ENCODE measurements at places on chromosomes 16 and 17.
A peak's percentile ranks its signal among the peaks of the same experiment; 100 is the strongest.

- DNase-seq, result no peak
Observed at GRCh38 chr16:12685806-12686205, 117.9 kb downstream of the CPPED1 start.

GRCh38 chr17:35081638-35082037 is 18.1 kb upstream of the RFFL start:
- no peak for DNase-seq

DNA sequence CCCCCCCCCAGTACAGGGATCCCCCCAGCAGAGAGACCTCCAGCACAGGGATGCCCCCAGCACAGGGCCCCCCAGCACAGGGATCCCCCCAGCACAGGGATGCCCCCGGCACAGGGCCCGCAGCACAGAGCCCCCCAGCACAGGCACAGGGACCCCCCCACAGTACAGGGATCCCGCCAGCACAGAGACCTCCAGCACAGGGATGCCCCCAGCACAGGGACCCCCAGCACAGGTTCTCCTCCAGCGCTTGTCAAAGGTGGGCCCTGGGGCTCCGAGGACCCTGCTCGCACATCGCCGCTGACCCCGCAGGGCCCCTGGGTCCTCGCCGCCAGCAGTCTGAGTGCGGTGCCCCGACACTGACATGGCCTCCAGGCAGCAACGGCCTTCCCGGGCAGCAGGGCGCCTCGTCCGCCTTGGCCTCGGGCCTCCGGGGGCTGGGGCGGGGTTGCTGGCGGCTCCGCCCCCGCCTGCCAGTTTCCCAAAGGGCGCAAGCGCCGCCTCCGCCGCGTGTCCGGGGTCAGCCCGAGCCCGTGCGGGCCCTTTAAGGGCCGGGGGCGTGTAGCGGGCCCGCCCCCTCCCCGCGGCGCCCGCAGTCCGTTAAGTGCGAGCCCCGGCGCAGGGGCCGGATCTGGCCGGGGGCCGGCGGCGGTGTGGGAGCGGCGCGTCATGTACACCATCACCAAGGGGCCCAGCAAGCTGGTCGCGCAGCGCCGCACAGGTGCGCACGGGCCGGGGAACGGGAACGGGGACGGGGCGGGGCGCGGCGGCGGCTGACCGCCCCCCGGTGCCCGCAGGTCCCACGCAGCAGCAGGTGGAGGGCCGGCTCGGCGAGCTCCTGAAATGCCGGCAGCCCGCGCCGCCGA is at the start of gene MCRIP2:
MCRIP2 (plus strand) TSS at position 503 of the 863 bp plus-strand sequence; CDS start at position 667, 164 bp downstream.
- DNase-seq, result peak; percentile 93

DNA sequence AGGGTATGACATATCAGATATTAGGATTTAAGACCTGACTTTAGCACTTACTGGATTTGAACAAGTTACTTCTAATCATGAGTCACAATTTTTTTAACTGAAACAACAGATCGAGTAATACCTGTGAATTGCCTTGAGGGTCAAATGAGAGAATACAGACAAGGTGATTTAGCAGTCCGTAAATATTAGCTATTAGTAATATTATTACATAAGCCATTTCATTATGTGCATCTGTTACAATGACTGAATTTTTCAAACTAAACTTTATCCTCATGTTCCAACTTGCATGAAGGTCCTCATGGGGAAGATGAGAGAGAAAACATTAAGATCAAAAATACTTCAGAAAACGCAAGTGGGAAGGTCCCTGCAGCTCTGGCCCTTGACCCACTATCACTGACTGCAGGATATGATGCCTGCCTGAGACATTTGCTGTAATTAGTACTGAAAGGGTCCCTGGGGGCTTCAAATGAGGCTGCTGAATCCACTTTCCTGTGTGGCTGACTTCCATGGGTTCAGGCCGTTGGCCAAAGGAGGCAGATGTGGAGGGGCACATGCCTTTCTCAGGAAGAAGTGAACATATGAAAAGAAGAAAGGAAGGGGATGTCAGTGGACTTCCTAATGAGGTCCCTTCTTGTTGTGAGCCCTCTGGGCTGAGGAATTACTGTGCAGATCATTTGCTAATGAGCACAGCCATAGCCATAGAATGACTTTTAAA is 441.7 kb downstream of the CDH11 start:
- DNase-seq, result no peak

DNA sequence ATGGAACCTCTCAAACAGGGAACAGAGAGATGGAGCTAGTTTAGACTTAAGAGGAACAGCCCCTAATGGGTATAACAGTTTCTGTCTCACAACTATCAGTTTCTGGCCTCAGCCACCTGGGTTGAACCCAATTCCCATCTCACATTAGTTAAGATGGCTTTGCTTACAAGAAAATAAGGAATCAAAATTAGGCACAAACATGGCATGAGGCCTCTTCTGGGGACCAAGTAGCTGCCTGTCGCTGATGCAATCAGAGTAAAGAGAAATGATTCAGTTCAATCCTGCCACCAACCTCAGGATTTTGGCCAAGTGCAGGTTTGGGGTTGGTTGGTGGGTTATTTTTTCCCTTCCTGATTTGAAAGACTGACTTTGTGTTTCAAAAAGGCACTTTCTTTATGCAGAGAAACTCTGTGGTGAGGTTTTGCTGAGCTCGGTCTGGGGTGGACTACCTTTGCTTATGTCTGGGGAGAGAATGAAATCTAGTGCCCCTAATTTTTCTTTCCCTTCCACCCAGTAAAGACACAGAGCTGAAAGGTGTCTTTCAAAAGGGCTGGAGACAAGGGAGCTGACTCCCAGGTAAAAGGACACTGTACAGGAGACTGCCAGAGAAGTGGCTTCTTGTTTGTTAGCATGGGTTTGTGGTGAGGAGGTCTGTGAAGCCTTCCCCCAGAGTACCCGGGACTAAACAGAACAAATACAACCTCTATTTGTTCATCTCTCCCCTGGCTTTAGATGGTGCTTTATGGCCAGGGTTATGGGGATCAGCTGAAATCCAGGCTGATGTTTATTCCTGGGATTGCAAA is 44.8 kb upstream of the NFAT5 start:
- no peak for DNase-seq
